CD4-positive, alpha-beta T cell treated with Interleukin-17A for 1 hour (primary cell): ENCODE measurements at places on chromosomes 1 and 21.

- no peak for DNase-seq
These were observed 871 bp downstream of the PLA2G2F start for GRCh38 chr1:20139776-20140612.

GRCh38 chr1:150176593-150176992, 26.9 kb downstream of the PLEKHO1 start:
- DNase-seq: no peak

- DNase-seq: no peak
These were observed 36.0 kb upstream of the SCMH1 start for GRCh38 chr1:41278076-41278475.

GRCh38 chr1:8443558-8444194, 125.8 kb downstream of the SLC45A1 start:
- DNase-seq: no peak

GRCh38 chr1:71916894-71917293, 365.4 kb downstream of the NEGR1 start:
- DNase-seq: no peak

DNA sequence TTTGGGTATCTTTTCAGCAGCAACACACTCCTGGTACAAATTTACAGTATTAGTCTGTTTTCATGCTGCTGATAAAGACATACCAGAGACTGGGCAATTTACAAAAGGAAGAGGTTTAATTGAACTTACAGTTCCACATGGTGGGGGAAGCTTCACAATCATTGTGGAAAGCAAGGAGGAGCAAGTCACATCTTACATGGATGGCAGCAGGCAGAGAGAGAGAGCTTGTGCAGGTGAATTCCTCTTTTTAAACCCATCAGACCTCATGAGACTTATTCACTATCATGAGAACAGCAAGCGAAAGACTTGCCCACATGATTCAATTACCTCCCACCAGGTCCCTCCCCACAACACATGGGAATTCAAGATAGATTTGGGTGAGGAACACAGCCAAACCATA, 124.5 kb downstream of the TPR start:
- DNase-seq: no peak

GRCh38 chr1:208100906-208101305, 143.3 kb downstream of the PLXNA2 start:
- DNase-seq: no peak

- DNase-seq: no peak
These were observed 456 bp downstream of the PTPN14 start for GRCh38 chr1:214550857-214551435.

- no peak for DNase-seq
These were observed 249.7 kb downstream of the KIF26B start for GRCh38 chr1:245404527-245404926.

DNA sequence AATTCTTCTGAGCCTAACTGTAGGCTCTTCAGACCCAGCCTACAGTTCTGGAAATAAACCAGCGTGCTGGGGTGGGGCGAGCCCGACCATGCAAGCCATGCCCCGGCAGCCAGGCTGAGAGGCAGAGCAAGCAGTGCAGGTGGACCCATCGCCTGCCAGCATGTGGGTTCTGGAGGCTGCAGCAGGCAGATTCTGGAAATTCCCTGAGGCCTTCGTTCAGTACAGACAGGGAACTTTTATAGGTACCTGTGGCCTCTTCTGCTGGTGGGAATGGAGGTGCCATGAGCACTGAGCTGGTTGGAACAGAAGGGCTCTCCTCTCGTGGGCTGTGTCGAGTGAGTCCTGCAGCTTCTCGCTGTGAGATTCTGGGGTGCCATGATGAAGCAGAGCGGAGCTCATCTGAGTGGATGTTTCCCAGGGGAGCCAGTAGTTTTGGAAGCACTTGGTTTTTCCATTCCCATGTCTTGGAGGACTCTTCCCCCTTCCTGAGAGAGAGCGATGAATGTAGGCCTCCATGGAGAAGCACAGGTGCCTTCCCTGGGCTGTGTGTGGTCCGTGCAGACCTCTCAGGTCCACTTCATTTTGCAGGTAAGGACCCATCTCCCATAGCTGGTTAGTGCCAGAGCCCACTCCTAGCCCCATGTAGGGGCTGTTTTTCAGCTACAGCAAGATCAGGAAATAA, 94.1 kb downstream of the PCBP3 start:
- no peak for DNase-seq

GRCh38 chr1:117286145-117286544, 75.4 kb upstream of the VTCN1 start:
- DNase-seq: no peak

DNA sequence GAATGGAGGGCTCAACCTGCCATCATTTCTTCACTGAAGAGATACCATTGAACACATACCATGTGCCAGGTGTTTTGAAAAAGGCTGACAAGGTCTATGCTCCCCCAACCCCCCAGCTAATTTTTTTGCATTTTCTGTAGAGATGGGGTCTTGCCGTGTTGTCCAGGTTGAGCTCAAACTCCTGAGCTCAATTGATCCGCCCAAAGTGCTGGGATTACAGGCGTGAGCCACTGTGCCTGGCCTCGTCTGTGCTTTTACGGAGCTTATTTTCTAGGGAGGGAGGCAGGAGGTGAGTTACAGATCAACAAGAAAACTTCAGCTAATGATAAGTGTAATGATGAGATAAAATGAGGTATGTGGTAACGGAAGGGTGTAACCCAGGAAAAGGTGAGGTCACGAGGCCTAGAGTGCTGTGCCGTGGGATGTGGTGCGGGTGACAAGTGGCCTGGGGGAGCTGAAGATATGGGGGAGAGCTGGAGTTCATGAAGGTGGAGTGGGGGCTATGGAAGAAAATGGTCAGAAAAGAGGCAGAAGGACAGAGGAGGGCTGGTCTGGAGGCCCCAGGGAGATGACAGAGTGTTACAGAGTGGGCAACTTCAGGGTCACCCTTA, 28.2 kb downstream of the FAAH start:
- DNase-seq: peak; percentile 50

- peak; percentile 16 for DNase-seq
These were observed 88.6 kb downstream of the NUF2 start for GRCh38 chr1:163410073-163410999.

- peak; percentile 83 for DNase-seq
These were observed 12.1 kb downstream of the IRF2BP2 start for GRCh38 chr1:234597894-234598293.

DNA sequence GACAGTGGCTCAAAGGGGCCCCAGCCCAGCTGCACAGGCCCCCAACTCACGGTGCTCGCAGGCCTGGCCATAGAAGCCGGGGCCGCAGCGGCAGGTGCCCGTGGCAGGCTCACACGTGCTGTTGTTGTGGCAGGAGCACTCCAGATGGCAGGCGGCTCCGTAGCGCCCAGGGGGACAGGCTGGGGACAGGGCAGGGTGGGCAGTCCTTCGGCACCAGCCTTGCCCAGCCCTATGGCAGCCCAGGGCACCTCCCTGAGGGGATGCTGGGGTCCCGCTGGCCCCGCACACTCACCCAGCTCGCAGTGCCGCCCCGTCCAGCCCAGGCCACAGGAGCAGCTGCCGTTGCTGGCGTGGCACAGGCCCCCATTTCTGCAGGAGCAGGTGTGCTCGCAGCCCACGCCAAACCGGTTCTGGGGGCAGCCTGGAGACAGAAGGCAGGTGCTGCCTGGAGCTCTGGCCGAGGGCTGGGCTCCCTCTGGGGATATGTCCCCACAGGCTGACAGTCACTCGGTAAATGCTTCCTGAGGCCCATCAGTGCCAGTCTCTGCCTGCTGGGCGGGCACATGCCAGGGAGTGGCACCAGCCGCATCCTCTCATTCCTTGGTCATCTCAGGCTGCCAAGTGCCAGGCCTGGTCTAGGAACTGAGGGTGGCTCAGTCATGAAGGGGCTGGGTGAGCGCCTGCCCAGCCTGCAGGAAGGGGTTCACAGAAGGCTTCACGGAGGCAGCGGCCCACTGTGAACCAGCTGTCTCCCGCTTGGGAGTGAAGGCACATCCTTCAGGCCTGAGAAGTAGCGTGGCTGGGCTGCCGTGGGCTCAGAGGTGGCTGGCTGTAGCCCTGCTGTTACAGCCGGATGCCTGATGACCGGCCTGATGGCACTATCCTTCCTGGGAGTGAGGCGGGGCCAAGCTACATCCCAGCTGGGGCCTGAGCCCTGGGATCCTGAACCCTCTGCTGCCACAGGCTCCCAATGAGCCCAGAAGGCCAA, 40.1 kb downstream of the ARHGEF16 start:
- DNase-seq: no peak

- peak; percentile 69 for DNase-seq
These were observed 1.6 kb upstream of the CLSTN1 start for GRCh38 chr1:9825093-9826074.

DNA sequence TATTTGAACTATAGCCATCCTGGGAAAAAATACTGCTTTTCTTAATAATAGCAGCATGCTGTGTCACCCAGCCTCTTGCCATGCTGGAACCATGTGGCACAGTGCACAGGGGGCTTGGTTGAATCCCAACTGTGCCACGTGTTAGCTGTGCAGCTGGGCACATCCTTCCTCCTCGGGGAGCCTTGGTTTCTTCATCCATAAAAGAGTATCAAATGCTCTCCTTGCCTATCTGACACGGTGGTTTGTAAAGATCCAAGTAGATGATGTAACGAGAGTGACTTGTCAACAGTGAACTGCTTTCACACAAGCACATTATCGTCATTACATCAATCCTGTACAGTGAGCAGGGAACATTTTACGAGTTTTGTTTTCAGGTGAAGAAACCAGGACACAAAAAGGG, 24.4 kb downstream of the VASH2 start:
- no peak for DNase-seq

GRCh38 chr1:224503161-224504118, 68.8 kb upstream of the WDR26 start:
- no peak for DNase-seq

DNA sequence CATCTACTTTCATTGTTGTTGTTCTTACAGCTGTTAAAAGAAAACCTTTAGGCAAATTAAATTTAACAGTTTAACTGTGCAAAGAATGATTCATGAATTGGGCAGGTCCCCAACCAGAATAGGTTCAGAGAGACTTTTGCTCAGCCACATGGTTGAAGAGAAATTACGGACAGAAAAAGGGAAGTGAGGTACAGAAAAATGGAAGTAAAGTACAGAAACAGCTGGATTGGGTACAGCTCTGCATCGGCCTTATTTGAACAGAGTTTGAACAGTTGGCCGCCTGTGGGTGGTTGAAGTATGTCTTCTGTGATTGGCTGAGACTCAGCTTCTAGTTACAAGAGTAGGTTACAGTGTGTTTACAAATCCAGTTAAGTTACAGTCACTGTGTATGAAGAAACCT, 210.1 kb downstream of the FGGY start:
- peak; percentile 3 for DNase-seq

DNA sequence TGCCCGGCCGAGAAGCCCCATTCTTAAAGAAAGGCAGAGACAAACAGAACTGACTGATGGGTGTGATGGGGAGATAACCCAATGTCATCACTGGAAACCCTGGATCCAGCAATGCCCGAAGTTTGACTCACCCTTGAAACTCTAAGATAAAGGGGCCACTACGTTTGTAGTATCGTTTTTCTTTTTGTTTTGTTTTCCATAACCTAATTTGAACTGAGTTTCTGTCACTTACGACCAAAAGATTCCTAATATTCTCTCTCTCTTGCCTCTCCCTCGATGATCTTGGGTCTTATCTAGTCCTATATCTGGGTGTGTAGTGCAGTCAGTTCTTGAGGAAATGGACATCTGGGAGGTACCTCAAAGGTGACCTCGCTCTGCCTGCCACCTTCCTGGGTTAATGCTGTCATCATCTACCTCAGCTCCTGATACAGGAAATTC, 57.8 kb upstream of the ID3 start:
- DNase-seq: no peak

DNA sequence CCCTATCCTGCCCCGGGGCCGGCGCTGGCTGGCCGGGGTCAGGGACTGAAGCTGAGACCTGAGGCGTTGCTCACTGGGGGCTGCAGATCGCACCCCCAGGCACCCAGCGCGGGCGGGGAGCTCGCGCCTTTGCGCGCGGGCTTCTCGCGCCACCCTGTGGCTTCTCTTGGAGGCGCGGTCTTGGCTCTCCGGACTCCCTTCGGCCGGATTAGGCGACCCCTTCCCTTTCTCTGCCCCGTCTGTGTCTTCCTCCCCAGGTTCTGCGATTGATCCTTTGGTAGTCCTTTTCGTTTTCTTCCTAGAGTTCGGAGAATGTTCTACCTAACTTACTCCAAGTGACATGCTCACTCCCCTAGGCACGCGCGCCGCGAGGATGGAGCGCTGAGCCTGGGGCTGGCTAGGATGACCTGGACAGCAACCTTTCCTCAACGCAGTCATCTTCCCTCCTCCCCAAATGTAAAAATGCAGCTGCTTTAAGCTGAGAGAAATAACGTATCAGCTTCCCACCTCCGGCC, 495 bp upstream of the NTRK1 start:
- peak; percentile 61 for DNase-seq

DNA sequence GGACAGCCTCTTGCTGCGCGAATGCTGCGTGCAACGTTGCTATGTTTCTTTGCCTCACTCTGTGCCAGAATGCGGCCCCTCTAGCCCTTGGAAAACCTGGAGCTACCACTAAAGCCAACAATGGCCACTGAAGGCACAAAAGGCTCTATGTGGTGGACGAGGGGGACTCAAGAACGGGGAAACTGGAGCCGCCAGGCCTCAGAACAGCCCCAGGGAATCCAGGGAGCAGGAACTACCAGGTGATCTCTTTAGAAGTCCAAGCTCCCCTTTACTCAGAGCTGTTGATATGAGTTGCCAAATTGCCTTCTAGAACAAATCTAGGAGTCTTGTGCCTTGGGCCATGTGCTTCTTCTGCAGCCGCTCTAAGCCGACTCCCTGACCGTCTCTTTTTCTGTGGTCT, 113.8 kb upstream of the ERRFI1 start:
- DNase-seq: no peak

DNA sequence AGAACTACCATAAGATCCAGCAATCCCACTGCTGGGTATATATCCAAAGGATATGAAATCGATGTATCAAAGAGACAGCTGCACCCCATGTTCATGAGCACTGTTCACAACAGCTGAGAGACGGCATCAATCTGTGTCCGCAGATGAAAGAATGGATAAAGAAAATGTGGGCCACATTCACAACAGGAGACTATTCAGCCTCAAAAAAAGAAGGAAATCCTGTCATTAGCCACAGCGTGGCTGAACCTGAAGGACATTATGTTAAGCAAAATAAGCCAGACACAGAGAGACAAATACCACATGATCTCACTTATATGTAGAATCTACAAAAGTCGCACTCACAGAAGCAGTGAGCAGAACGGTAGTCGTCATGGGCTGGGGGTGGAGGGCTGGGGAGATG, 99.2 kb upstream of the IFFO2 start:
- DNase-seq: no peak

DNA sequence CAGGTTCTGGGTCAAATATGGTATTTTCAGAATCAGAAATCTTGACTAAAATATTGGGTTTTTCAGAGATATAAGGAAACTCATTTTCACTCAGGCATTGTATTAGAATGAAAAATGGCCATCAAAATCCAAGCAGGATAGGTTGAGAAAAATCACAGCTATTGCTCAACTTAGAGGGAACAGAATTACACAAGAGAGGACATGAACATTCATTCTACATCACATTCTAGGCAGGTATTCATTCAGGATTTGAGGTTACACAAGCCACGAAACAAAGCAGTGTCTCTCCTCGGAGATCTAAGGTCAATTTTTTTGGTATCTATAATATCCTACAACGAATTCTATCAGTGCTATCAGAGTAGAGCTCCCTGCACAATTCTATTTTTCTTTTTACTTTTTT, 163.6 kb upstream of the HP1BP3 start:
- DNase-seq: no peak

- DNase-seq: no peak
These were observed 38.5 kb upstream of the ID3 start for GRCh38 chr1:23597635-23598388.
